ENCODE measurements at places on chromosomes 16 and 17. TPM values are rescaled to one million over a fixed set of nuclear protein-coding genes. Genes with fewer than 3 reads are reported as not detected.

- DNase-seq: peak; percentile 77
These were observed 173.8 kb downstream of the SEC14L1 start for GRCh38 chr17:77314601-77315000.

DNA sequence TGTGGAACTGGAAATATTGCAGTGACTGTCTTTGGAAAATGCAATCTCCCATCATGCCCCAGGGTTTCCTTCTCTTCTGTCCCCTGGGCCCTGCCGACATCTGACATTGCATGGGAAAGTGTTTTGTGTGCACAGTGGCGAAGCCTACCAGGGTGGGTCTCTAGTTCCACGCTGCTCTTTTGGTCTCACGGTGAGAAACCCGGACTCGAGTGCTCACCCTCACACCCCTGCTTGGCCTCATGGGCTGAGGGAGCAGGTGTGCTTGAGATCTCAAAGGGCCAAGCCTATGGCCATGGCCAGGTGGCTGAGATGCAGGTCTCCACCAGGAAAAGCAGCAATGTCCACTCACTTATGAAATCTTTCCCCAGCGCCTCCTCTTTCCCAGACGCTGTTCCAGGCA lies 32.0 kb downstream of the SPNS3 start:
- no peak for DNase-seq

GRCh38 chr17:55605705-55606487 lies 94.6 kb upstream of the SMIM36 start:
- DNase-seq: no peak

The CORO6 gene
- total RNA-seq: 6.7 TPM

The STAC2 gene
- total RNA-seq: 0.35 TPM

GRCh38 chr16:29148131-29148691 lies 163.4 kb downstream of the LAT start:
- DNase-seq: peak; percentile 60
